ENCODE measurements at places on chromosomes 3 and 15.

DNA sequence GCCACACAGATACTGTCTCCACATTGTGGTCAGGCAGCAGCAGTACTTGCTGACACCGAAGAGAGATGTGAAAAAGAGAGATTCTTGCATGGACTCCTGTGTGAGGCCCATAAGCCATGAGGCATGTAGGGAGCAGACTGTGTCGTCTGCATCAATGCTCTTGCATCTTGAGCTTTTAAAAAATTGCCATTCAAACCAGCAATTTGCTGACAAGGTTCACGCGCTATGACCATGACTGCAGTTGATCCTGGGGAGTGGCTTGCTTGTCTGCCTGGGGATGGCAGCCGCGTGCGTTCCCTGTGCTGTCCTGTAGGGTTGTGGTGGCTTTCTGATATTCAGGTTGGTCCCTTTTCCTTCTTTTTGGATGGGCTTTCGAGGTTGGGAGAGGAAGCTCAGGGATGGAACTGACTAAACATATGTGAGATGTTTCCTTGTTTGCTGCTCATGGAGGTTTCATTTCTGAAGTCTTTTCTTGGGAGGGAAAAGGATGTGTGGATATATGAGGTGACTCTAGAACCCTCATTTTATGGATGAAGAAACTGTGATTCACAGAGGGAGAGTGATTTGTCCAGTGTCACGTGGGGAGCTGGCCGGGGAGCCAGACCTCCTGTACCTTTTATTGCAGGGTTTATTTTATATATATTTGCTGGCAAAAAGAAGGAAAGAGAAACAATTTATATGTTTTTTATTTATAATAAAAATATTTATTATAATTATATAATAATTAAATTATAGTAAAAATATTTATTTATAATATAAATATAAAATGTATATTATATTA is 48.6 kb downstream of the LPP start:
- no peak for DNase-seq

- DNase-seq, result no peak
Measured at GRCh38 chr3:41092844-41093243, 106.5 kb upstream of the CTNNB1 start.

DNA sequence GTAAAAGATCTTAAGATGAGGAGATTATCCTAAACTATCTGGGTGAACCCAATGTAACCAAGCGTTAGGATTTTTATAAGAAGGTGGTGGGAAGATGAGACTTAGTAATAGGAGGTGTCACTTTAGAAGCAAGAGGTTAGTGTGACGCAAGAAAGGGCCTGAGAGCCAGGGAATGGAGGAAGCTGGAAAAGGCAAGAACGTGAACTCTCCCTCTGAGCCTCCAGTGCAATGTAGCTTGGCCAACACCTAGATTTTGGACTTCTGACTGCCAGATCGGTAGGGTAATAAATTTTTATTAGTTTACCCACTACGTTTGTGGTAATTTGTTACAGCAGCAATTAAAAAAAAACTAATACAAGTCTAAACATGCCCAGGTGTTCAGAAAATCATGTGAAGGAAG is 20.8 kb upstream of the CNTN6 start:
- DNase-seq, result no peak

DNA sequence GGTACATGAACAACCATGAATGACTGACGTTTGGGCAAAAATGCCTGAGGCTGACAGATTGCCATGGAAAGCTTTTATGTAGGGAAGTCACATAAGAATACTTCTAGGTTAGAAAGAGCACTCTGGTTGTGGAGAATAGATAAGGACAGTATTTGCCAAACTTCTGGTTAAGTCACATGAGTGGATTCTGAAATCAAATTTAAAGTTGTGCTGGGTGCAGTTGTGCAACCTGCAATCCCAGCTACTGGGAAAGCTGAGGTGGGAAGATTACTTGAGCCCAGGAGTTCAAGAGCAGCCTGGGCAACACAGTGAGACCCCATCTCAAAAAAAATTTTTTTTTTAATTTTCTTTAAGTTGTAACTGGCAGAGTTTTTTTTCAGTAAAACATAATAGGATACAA is 7.2 kb upstream of the ZNF148 start:
- no peak for DNase-seq

- DNase-seq, result no peak
Measured at GRCh38 chr3:54121414-54122323, 683 bp upstream of the CACNA2D3 start.

DNA sequence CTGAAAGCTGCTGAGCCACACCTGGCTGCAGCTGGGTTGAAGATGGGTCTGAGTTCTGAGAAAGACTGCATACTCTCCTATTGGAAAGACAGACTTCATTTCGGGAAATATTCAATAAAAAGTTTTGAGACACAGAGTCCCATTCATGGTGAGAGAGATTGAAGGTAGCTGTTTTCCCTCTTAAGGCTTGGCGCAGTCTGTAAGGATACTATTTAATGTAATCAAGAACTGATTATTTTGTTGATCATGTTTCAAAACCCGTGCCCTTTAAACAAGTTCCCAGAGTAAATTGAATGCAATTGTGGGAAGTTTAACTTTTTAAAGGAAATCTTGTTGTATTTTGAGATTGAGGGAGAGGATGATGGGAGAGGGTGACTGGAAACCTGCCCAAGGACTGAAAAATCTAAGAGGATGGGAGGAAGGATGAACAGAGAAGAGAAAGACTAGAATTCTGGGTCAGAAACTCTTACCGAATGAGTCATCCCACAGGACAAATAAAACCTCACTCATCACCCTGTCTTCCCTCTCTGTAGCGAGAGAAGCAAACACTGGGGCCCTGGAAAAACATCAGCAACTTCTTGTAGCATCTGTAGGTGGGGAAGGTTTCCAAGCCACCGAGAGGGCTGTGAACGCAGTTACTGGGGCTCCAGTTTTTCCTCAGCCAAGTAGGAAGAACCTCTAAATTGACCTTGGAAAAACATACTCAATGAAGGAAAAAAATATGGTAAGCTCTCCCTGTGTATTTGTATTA is 193.2 kb upstream of the TPRG1 start:
- no peak for DNase-seq

DNA sequence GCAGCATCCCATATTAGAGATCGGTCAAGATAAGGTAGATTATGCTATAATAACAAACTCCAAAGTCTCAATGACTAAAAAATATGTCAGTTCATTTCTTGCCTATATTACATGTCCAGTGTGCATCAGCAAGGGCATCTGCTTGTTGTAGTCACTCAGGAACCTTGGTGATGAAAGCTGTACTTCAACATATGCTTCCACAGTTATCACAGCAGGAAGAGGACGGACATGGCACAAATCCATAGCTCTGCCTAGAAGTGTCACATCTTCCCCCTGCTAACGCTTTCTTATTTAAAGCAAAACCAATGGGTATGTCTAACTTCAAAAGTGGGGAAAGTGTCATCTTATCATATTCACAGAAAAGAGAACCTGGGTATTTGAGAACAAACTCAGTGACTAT is 20.0 kb upstream of the PIAS1 start:
- no peak for DNase-seq

DNA sequence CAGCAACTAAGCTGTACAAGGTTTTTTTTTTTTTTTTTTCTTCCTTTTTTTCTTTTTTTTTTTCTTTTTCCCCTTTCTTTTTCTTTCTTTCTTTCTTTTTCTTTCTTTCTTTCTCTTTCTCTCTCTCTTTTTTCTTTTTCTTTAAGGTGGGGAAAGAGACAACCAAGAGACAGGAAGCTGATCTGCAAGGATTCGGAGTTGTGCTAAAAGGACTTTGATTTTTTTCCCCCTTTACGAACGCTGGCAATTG is 148 bp downstream of the RBMS3 start:
- DNase-seq, result no peak

GRCh38 chr15:99645951-99646350 is 80.2 kb downstream of the MEF2A start:
- DNase-seq, result no peak

- no peak for DNase-seq
Measured at GRCh38 chr15:54481819-54482218, 503.6 kb downstream of the UNC13C start.

DNA sequence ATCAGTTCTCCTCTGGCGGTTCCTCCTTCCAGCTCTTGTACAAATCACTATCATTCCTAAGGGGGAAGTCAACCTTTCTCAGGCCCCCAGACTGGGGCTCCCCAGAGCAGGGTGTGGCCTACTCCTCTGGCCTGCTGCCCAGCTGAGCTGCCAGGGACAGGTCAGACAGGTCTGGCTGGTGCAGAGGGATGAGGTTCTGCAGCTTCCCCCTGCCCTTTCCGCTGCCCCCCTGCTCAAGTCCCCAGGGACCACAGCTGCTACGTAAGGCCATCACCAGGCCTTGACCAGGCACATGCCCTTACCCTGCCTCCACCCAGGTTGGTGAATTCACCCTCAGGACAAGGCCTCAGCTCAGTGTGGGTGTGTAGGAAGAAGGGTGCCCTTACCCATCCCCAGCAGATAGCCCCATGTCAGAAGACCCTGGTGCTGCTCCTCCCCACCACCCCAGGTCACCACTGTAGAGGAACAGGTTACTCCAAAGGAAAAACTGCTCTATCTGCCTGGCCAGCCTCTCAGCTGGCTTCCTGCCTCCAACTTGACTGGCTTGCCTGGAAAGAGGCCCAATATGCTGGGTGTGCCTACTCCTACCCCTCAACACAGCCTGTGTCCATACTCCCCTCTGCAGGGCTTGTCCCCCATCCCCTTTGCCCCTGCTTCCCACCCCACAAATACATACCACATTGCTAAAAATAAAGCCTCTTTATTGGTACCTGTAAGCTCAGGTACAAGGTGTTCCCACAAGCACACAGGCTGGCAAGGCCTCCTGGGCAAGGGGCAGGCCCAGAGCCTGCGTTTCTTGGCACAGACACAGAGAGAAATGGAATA is 12.0 kb downstream of the CSRNP1 start:
- DNase-seq, result no peak

DNA sequence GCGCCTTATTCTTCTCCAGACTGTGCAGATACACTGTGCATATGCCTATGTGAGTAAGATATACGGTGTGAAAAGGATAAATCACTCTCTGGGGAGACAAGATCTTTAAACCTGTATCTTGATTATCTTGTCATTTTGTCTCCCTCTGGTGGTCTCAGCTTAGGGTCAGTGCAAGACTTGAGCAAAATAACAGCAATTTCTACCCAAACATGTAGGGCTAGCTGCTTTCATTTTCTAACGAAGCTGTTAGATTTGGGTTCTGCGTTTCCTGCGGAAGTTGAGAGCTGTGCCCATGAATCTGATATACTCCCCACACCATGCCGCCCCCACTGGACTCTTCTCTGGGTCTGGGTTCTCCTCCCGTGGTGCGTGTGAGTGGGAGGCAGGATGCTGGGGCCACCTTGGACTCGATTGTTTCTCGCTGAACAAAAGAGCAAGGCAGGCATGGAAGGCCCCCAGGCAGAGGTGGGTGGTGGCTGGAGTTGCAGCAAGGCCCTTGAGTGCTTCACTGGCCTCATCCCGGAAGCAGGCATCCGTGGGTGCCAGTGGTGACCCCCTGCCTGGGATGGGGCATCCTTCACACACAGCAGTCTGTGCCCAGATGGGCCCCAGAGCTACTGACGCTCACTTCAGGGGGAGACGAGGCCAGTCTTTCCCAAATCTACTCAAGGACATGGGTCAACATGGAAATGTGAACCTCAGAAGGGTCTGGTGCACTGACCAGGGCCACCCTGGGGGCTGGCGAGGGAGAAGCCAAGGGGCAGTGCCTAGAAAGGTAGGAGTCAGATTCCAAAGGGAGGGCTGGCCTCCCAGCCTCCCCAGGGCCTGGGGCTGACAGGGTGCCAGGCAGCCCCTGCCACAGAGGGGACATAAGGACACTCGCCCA is 179.6 kb downstream of the NSMCE3 start:
- DNase-seq, result no peak

GRCh38 chr15:100712226-100712625 is 109.8 kb downstream of the ASB7 start:
- DNase-seq, result no peak

DNA sequence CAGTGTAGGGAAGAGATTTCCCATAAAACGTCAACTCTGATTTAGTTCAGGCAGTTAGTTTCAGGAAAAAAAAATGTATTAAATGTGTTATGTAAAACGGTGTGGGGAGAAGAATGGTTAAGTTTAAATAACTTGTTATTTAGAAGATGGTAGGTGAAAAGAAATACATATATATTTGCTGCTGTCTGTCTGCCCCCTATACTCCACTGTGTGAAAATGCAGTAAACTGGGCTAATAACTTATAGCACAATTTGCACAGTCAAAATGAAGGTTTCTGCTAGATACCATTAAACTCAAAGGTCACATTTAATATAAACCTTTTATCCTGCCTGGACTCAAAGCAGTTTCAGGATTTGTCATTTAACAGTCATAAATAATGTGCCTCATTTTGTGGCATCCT is 515.0 kb downstream of the FGF12 start:
- no peak for DNase-seq

DNA sequence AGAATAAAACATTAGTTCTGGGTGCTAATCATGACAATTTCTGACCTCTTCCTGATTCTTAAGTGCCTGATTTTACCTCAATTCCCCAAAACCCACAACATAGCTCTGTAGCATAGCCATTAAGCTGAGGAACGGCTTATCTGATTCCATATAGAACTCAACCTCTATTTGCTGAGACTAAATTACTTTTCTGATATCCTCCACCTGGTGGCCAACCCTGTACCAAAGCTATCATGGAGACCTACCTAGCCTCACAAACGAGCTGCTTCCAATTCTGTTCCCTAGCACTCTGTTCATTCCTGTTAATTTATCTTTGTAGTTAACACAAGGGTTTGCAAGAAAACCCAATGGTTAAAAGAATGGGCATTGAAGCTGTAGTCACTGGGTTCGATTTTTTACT is 245.2 kb downstream of the PLOD2 start:
- DNase-seq, result no peak

DNA sequence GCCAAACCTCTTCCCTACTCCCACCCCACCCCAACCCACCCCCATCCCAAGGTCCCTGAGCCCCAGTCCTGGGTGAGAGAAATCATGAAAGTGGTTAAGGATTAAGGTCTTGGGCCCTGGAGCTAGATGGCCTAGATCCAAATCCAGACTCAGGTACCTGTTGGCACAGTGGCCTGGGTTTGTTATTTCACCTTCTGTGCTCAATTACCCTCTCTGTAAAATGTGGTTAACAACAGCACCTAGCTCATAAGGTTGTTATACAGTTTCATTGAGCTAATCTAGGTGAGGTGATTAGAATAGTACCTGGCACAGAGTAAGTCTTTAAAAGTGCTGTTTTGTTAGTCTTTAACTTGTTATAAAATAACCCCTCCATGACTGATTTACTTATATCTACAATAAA is 6.4 kb upstream of the SNUPN start:
- DNase-seq, result no peak
